Stomach (tissue), 19 donors: ENCODE measurements at places on chromosomes 2 and 18. TPM values are rescaled to one million over a fixed set of nuclear protein-coding genes. Genes with fewer than 3 reads are reported as not detected.

GRCh38 chr2:206442833-206443734 is at the start of gene ADAM23:
TSS of gene ADAM23 (plus strand) at chr2:206443532. CDS start at chr2:206443867, 335 bp downstream.
- DNase-seq: no peak

- peak; percentile 80 for DNase-seq
Measured at GRCh38 chr2:20411361-20411894, 35.4 kb upstream of the RHOB start.

DNA sequence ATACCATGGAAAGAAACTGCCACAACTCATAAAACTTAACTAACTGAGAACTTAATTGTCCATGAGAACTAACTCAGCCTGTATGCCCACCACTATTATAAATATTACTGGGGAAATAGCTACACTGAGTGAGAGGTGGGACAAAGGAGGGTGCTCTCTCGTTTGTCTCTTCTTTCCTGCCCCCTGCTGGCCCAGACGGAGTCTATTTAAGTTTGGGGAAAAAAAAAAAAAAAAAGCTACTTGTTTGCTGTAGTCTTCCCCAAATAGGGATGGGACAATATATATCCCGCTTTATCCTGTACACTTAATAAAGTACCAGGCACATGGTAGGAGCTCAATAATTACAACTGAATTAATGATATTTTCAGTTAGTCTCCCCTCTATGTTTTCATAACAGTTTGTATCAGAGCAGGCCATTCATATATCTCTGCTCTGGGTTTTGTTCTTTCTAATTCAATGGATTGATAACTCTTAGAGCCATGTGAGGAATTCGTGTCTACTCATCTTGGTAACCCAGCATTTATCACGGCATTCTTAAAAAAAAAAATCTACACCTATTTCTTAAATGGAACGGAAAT is 647.6 kb upstream of the PKDCC start:
- no peak for DNase-seq

Gene CLEC4F
- not detected for total RNA-seq

Gene C1QL2
- total RNA-seq: not detected

Gene SOX11
- not detected for total RNA-seq
